Stimulated activated CD4-positive, alpha-beta T cell treated with anti-CD3 and anti-CD28 coated beads, Interleukin-15, amount 100 ng/mL, for 1 hour (primary cell): ENCODE measurements at places on chromosomes 1 and 21.

GRCh38 chr1:160164121-160164520 is 12.7 kb downstream of the ATP1A4 start:
- DNase-seq: no peak

GRCh38 chr1:24113641-24114033 is 1.7 kb upstream of the MYOM3 start:
- DNase-seq: no peak

DNA sequence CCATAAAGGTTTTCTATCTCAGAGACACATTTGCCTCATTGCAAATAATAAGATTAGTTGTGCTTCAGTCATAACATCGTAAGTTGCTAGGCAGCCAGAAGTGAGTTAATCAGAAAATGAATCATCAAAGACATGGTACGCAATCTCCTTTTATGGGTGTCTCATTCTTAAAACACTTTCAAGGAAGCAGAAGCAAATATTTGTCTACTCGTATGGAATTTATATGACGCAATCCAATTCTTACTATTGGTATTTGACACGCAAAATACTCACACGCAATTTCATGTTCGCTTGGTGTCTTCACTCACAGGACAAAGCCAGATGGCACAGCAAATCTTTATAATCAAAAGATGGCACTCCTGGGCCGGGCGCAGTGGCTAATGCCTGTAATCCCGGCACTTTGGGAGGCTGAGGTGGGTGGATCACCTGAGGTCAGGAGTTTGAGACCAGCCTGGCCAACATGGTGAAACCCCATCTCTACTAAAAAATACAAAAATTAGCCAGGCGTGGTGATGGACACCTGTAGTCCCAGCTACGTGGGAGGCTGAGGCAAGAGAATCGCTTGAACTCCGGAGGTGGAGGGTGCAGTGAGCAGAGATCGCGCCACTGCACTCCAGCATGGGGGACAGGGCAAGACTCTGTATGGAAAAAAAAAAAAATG is 56.4 kb downstream of the HLCS start:
- DNase-seq: no peak

DNA sequence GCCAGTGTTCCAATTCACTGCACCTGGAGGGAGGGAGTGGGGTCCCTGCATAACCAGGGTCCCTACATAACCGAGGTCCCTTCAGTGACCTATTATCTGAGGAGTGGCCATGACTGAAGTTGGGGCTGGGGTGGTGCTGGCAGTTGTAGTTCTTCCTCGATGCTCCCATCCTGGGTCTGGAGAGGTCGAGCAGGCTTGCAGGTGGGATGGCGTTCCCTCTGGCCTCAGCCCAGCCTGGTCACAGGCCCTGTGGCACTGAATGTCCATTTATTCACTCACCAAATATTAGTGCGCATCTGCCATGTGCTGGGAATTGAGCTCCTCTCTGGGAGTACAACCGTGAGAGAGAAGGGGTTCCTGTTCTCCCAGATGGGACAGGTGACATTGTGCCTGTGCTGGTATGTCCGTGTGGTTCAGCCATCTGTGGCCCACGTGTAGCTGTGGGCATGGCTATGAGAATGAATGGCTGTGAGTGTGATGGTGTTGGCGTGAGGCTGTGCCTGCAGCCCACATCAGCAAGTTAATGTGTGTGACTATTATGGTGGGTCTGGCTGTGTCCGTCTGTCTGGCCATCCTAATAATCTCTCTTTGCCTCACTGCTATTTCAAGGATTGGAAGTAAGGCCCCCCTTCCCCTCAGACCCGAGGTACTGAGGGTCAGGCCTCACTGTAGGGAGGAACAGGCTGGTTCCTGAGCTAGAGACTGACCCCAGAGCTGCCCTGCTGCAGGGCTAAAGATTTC is 3.9 kb upstream of the SLC6A9 start:
- no peak for DNase-seq

DNA sequence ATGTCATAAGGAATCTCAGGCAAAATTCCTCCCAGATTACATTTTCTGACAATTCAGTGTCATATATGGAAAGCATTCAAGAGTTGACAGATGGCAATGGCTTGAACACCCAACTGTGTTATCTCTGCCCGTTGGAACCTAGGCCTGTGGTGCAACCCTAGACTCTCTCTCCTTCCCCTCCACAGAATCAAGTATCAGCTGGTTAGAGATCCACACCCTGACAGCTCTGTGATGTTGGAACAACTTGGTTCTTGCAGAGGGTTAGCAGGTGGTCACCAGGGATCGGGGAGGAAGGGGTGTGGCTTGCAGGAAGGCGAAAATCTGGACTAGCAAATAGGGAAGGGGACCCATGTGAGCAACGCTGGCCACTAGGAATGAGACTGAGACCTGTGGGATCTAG is 26.3 kb downstream of the PCSK9 start:
- no peak for DNase-seq

GRCh38 chr1:91725618-91725988 is 160.3 kb downstream of the TGFBR3 start:
- no peak for DNase-seq

DNA sequence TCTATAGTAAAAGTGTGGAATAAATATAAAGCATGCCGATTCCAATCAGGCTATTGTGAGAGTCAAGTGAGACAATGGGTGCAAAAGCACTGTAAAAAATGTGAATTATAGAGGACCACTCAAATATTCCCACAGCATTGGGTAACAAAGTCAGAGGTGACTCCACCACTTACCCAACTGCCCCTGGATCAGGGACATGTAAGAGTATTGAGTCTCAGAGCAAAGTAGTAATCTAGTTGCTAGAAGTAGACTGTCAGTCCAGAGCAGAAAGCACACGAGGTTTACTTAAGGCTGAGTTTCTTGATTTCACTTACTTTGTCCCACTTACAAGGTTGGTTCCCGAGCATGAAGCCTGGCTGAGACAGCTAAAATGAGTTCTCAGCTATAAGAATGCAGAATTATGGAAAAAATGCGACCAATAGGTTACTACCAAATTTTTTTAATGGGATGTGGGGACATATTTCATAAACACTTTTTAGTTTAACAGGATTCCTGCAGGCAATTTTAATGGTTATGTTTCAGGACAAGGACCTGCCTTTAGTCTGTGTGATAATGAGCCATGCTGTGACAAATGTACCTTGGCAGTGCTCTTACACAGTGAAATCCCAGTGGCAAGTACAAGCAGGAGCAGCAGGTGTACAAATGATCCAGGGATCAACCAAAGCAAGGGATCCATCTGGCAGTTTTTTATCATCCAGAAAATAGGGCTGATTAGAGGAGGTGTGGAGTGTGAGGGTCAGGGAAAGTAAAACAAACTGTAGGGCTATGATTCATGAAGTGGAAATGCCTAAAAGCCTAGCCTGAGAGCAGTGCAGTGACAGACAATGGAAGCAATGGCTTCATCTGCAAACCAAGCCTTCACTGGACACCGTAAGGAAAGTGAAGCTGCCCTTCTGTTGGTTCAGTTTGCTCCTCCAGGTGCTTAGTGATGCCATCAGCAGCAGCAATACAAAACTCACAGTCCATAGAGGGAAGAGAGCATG is 156.2 kb upstream of the SPAG17 start:
- no peak for DNase-seq

DNA sequence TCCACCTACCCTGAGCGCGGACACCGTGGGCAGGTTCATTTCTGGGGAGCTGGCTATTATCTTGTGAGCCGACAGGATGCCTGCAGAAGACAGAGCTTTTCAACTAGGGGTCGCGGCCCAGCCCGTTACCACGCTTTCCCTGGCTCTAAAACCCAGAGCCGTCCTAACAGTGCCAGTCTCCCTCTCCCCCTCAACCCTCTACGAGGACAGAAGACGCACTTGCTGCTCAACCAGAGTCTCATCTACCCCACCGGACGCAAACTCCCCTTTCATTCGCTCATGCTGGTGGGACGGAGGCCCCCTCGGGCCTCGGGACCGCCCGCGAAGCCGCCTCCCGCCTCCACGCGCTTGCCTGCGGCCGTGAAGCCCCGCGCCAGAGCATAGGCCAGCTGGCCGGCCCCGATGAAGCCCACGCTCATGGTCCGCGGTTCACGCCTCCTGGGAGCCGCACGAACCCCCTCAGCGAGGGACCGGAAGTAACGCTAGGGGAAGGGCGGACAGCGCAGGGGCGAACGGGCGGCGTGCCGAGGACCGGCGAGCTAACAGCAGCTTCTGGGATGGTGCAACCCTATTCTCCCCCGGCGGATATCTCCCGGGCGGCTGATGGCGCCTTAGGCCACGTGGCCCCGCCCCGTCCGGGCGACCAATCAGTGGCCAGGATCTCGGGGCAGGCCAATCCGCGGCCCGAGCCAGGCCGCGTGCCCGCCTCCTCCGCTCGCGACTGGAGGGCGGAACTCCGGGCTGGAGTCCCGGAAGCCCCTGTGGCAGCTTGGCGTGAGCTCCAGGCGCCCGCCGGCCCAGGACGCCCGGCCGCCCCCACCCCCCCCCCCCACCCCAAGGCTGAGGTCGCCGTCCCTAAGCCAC is at the start of gene PYCR2:
Gene PYCR2, minus strand, starts transcription at position 559 of the 864 bp plus-strand sequence. Its CDS starts 140 bp downstream, at position 419.
- peak; percentile 92 for DNase-seq

- DNase-seq: no peak
Measured at GRCh38 chr21:37452227-37452626, 85.7 kb downstream of the DYRK1A start.

DNA sequence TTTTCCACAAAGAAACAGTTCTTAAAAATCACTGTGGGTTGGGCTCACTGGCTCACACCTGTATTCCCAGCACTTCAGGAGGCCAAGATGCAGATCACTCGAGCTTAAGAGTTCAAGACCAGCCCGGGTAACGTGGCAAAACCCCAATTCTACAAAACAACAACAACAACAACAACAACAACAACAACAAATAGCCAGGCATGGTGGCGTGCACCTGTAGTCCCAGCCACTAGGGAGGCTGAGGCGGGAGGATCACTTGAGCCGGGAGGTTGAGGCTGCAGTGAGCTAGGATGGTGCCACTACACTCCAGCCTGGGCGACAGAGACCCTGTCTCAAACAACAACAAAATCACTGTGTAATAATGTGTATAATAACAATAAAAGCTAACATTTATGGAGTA is 40.8 kb downstream of the CDCP2 start:
- DNase-seq: no peak

DNA sequence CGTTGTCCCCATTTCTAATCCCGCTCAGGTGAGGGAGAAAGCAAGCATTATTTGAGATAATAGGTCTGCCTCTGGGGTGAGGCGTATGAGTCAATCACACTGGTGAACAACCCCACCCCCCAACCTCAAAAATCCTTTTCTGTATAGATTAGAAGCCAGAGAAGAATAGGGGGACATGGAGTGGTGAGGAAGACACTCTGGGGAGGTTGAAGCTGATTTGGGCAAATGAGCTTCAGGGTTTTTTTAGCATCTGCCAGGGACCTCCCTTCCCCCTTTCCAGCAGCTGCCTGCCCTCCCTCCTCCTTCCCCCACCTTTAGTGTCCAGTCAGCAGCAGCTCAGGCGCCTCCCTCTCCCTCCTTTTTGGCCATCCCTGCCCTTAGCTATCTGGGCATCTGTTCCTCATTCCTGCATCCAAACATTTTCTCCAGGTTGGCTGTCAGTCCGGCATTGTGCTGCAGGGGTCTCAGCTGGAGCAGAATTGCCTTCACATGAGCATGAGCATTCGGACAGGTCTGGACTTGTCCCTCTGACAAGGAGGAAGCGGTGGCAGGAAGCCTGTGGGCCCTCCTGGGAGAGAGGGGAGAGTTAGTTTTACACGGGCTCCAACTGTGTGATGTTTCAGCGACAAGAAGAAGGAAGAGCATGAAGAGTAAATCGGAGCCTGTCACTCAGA is 30.8 kb upstream of the PTGFRN start:
- no peak for DNase-seq

DNA sequence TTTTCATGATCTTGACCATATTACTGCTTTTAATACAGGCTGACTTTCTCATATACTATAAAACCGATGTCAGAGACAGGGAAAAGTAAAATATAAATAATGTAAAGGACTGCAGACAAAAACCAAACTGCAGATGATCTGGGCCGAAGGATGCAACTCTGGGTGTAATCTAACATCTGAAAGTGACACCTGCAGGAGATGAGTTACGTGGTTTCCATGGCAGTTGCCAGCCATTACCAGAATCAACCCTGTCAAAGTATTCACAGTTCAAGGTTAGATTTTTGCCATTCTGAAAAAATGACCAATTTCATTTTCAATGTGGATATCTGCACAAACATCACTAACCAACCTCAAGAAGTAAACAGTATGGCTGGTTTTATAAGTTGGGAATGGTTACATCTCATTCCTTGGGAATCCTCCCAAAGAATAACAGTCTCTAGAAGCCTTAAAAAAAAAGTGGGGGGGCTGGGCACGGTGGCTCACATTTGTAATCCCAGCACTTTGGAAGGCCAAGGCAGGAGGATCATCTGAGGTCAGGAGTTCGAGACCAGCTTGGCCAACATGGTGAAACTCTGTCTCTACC is 27.7 kb downstream of the DNAJC11 start:
- no peak for DNase-seq

DNA sequence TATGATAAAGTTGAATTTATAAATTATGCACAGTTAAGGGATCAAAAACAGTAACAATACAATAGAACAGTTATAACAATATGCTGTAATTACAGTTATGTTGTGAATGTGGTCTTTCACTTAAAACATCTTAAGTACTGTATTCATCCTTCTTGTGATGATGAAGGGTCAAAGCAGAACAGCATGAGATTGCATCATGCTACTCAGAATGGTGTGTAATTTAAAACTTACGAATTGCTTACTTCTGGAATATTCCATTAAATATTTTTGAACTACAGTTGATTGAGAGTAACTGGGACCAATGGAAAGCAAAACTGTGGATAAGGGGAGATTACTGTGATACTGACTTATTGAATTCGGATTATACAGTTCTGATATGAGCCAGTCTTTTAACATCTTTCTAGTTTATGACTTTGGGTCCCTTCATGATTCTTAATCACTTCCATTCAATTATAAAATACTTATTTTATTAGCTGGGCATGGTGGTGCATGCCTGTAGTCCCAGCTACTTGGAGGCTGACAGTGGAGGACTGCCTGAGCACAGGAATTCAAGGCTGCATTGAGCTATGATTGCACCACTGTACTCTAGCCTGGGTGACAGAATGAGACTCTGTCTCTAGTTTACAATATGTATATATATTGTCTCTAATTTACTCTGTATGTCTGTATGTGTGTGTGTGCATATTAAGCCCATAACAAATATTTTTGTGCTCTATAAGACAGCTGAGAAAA is 43.2 kb downstream of the ATP1B1 start:
- DNase-seq: no peak
